ENCODE measurements at places on chromosomes 7 and 10.

DNA sequence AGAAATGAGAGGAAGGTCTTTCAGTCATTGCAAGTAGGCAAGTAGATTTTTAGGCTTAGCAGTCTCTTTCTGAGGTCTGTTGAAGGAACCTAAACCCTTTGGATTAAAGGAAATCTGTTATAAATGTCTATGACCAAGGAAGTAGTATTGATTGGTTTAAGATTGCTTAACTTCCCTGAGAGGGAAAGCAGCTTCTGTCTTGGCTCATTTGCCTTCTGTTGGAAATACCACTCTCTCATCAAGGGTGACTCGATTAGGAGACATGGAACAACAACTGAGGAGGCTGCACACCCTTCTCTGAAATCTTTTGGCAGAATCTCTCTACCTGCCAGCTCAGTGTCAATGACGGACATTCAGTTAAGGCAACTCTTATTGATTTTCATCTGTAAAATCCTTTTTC lies 282.9 kb downstream of the PRKG1 start:
- DNase-seq, result no peak

DNA sequence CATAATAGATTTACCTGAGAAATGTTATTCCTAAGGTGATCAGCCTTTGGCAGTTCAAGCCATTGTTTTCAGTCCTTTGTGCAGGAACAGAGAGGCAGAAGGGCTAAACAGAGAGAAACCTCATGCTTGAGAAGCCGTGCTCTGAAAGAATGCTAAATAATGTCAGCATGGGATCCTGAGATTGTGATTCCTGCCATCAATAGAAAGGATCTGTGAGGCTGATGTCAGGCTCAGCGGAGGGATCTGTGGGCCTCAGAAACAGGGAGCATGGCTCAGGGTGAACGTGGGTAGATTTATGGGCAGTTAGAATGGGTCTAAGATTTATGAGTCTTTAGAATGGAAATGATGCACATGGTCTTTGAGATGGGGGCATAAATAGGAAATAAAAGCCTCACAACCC lies 439.2 kb upstream of the IGFBP3 start:
- DNase-seq, result no peak

DNA sequence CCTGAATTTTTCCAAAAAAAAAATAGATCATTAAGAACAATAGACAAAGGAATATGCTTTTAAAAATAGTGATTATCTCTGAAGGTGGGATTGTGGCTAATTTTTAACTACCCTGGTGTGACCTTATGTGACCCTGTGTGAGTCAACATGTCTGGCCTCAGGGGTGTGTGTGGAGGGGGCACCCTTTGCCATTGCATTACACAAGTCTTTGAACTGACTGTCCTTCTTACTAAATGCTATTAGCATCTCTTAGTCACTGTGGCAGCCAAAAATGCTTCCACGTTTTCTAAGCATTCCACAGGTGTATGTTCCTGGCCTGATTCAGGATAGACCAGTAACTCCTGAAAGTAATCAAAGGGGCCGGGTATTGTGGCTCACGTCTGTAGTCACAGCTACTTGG lies 175.4 kb downstream of the MGMT start:
- DNase-seq, result peak; percentile 18

GRCh38 chr10:26858707-26859034 lies 2.1 kb downstream of the ABI1 start:
- DNase-seq, result no peak

- no peak for DNase-seq
Measured at GRCh38 chr7:114931656-114932011, 9.7 kb downstream of the MDFIC start.
